Kidney tubule cell (primary cell): ENCODE measurements at places on chromosomes 2 and 18.

GRCh38 chr2:66490588-66491001 lies 55.7 kb downstream of the MEIS1 start:
- no peak for DNase-seq

GRCh38 chr2:200596774-200597570 lies 11.2 kb downstream of the AOX1 start:
- peak; percentile 70 for DNase-seq

DNA sequence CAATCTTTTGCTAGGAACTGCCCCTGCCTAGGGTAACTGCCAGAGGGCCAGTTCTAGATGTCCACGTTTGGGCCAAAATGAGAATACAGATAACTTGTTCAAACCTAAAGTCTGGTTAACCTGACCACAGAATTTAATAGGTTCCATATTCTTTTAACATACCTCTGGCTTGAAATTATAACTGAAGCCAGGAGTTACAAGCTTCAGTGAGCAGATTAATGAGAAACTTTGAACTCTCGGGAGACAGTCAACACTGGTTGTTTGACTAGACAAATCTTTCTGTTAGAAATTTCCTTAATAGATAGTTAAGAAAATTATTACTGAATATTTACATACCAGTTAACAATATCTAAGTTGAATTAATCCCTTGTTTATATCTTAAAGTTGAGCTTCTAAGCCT lies 110.0 kb upstream of the KLF7 start:
- DNase-seq = no peak

DNA sequence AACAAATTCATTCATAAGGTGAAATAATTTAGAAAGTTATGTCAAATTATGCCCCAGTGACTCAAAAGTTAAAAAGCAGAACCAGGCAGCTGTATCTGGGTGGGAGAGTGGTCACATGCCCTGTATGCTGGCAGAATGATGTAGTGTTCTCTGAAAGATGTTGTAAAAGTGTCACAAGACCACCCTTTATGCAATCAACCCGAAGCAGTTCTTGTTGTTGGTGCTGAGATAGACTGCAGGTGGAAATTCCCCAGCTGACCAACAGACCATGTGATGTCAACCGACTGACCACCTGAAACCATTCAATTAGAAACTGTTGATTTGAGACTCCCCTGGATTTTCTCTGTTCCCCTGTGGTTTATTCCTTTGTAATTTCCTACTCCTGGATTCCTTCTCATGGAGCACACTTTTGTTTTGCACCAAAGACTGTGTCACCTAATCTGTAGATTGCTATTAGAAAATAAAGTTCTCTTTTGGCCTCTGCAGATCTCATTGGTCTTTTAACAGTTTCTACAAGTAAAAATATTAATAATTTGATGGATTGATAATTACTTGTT lies 1341.3 kb upstream of the LRRTM1 start:
- peak; percentile 57 for DNase-seq

DNA sequence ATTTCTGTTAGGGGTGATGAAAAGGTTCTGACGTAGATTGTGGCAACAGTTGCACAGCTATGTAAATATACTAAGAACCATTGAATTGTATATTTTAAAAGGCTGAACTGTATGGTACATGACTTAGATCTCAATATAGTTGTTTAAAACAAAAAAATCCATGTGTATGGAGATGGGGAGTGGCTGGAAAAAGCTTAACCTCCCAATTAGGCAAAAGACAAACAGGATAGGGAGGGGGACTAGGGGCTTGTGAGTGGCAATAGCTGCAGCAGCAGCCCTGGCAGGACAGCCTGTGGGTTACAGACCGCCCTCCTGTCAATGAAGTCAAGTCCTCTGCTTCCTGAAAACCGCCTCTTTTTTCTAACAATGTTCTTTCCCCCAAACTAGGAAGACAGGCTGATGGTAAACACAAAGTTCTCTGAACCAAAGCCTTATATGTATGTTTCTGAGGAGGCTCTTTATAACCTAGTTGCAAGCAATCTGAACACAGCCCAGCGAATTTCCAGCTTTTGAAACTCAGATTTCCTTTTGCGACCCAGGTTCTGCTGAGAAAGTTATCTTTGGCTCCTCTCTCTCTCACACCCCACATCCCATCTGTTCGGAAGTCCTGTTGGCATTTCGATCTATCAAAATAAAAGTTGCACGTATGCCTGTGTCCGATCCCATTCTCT lies 10.3 kb downstream of the ATP8B1 start:
- DNase-seq = no peak

DNA sequence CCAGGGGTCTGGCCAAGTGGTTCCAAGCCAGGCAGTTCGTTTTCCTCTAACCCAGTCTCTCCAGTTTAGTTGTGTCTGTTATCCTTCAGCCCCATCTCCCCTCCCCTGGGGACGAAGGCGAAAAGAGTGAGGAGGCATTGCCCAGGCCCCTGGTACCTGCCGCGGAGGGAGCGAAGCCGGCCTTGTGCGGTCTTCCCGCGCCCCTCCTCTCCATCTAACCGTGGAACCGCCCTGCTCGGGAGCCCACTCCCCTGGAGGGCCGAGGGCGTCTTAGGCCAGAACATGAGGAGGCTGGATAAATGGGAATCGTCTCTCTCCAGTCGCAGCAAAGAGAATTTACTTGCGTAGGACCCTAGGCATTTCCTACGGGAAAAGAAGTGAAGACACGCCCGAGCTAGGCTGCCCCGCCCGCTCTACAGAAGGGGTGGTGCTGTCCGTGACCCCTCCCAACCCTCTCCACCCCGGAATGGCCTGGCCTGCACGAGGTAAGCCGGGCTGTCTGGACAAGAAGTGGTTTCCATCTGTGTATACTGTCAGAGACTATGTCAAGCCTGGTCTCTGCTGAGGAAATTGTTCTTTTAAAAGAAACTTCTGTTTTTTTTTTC lies 156.2 kb downstream of the MIB1 start:
- no peak for DNase-seq

- DNase-seq = peak; percentile 30
These were observed 353.5 kb upstream of the RGPD4 start for GRCh38 chr2:107473150-107473549.

- peak; percentile 90 for DNase-seq
These were observed 44.9 kb upstream of the ORC2 start for GRCh38 chr2:201008296-201008829.

GRCh38 chr2:236703373-236703709 lies 133.7 kb downstream of the ACKR3 start:
- DNase-seq = no peak

- DNase-seq = no peak
These were observed 1.5 kb downstream of the GRHL1 start for GRCh38 chr2:9952856-9953503.

DNA sequence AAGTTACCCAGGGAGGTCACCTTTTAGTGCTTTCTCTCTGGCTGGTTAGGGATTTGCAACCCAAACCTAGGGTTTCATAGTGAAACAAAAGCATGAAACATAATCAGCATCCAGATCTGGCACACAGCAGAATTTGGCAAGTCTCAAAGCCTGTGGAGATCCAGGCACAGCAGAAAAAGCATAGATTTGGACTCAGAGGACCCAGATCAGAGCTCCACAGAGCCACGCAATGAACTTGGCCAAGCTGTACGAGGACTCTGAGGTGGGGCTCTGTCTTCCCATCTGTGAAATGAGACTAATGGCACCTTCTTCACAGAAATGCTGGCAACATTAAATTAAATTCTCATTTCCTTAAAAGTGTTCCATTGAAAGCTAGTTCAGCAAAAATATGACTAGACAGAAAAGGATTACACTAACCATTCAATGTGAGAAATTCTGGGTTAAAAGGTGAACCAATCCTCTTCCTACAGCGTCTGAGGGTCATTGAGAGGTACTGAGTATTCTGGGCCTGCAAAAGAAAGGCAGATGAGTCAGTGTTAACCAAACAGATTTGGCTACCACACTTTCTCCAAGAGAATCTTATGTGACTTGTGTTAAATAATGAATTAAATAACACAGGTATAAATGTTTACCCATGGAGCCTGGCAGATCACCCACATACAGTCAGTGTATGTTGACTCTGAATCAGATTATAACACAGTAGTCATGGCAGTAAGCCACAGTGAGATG lies 266.3 kb downstream of the MREG start:
- DNase-seq = peak; percentile 74

- no peak for DNase-seq
These were observed 10.8 kb upstream of the EFEMP1 start for GRCh38 chr2:55934337-55934736.

DNA sequence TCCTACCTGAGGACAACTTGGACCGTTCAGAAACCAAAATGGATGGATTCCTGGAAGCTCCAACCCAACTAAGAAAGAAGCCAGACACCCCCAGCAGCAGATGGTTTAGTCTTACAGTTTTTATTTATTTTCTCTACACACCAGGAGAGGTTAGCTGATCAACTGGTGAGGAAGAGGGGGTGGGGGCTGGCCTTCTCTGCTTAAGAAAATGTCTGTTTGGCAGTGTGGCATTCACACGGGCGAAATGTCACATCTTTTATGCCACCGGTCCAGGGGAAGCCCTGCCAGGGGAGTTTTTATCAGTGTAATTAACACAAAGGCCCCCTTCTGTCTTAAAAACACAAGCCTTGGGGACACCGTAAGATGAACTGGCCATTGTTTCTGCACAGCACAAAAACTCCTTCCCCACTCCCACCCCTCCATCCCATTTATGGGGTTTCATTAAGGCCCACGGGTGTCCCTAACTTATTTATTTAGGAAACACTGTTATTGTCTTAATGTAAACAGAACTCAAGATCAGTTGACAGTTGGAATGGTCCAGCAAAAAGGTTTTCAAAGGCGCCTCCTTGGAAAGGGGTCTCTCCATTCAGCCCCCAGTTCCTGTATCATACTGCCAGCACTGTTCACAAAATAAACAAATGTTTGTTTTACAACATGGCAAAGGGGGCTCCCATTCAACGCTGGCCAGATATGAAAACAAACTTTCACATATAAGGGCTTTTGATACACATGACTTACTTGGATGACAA lies 217.0 kb downstream of the C1D start:
- DNase-seq = no peak

DNA sequence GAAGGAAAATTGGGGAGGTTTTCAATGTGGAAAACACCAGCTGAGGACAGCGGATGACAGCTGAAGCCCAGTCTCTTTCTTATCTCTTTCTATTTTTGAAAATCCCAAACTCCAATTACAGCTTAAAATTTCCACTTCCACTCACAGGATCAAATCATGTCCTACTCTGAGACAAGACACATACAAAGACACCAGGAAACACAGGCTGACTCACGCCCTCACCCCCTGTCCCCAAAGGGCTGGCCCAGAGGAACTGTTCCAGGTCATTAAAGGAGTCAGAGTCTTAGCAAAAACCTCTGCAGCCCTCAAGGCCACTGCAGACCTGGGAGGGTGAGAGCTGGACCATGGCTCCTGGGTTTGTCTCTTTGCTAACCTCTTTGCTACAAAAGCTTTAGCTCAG lies 143.1 kb upstream of the CAPN13 start:
- no peak for DNase-seq

DNA sequence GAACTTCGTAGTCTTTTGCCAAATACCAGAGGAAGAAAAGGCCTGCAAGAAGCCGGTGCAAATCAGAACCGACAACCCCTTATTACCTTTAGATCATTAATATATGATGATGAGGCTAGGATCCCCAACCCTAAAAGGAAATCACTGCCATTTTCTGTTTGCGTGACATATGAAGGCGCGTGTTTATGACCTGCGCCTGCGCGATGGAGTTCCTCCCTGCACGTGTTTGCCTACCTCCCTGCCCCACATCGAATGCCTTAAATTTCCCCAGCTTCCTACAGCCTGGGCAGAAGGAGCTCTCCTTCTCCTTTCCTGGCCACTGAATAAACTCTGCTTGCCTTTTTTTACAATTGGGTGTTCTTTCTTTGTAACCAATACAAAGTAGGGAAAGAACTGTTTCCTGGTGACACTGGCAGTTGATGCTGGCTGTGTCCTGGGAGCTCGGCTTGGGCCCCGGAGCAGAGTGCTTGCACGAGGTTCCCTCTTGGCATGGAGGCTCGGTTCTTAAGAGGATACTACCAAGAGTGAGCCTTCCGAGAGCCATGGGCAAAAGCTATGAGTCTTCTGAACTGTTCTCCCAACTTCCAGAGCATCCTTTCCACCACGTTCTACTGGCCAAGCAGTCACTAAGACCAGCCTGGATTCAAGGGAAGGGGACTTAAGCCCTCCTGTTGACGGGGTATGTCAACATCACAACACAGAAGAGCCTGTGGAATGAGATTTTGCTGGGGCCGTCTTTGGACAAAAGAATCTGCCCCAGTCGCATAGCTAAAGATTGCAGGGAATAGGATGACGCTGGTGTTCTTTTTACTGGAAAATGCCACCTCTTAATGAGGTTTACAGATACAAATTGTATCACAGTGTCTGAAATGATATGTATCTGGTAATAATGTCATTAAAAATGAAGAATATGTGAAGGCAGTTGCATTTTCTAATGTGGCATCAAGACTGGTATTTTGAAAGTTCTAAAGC lies 179.8 kb downstream of the SH3BP4 start:
- no peak for DNase-seq

DNA sequence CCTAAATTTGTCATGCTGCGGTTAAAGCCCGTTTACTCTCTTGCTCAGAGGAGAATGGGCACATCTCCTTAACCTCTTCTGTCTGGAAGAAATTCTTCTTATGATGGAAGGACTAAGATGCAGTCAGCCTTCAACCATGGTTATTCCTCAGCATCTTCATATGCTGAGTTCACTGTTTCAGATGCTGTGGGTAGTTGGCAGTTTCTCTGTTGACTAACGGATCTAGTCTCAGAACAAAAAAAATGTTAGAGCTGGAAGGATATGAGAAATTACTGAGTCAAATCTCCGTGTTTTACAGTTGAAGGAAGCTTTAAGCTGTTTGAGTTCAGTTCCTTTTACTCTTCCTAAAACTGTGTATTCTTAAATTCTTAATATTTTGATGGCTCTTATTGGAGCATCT lies 43.6 kb upstream of the PGAP1 start:
- no peak for DNase-seq

DNA sequence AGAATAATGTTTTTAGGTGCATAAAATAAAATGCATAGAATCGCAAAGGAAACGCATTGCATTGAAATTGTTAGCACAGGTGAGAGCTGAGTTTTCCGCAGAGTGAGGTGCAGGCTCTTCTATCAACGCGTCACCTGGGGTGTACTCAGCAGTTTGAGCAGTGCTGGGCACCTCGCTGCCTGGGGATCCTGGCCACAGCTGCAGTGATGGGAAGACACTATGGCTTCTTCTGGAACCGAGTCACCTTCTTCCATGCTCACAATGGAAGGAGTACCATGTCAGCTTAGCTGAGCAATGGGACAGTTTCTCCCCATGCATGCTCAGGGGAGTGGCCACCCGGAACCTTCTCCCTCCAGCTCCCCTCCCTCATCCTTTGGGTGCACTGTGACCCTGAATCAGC lies 95.4 kb upstream of the OTOS start:
- no peak for DNase-seq
